ENCODE measurements at places on chromosomes 4 and X.

GRCh38 chr4:8084712-8085490 lies 73.7 kb downstream of the ABLIM2 start:
- DNase-seq: no peak

- DNase-seq: no peak
These were observed 68.4 kb downstream of the DHRSX start for GRCh38 chrX:2432298-2432863.

- no peak for DNase-seq
These were observed 19.6 kb downstream of the RCHY1 start for GRCh38 chr4:75494563-75494962.

GRCh38 chr4:165965503-165965902 lies 92.5 kb downstream of the TLL1 start:
- no peak for DNase-seq

DNA sequence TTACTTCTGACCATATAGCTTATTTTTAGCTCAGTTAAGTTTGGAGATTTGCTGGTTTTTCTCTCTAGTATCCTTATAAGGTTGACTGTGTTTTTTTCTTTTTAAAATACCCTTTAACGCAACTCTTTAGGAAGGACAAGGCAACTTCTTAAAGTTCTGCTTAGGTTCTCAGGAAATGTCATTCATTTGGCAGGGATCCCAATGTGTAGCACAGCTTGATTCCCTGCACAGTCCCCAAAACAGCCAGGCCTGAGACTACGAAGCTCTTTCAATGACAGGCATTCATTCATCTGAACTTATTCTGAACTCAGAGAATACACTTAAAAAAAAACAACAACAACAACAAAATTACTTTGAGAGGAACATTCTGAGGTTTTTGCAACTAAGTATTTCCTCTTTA lies 1765.8 kb downstream of the PCDH7 start:
- no peak for DNase-seq

- DNase-seq: no peak
These were observed 198.6 kb downstream of the MAGEB5 start for GRCh38 chrX:26414534-26414933.

DNA sequence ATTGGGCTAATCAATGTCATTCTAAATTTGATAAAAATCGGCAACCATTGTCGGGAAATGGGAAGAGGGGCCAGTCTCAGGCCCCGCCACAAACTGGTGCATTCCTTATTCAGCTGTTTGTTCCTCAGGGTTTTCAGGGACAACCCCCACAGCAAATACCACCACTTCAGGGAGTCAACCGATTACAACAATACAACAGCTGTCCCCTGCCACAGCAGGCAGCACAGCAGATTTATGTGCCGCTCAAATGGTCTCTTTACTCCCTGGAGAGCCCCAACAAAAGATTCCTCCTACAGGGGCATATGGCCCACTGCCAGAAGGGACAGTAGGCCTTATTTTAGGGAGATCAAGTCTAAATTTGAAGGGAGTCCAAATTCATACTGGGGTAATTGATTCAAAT lies 61.8 kb downstream of the ZNF732 start:
- DNase-seq: no peak
